ENCODE measurements at places on chromosomes 1 and 21.
A peak's percentile ranks its signal among the peaks of the same experiment; 100 is the strongest.

- DNase-seq = no peak
These were observed 5.8 kb downstream of the C21orf91 start for GRCh38 chr21:17813353-17813752.

DNA sequence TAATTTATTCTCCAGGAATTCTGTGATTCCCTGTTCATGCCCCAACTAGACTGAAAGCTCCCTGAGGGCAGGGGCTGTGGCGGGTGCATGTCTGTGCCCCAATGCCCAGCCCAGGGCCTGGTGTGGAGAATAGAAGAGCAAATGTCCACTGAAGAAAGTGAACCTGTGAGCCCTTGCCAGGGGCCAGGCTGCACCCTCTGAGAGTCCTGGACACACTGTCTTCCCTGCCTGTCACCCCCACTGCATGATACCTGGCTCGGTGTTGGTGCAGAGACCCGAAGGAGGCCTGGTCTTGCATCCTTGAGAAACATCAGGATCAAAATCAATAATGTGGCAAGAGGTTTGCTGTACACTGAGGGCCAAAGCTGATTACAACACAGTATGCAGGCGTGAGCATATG, 69.8 kb upstream of the RUNX3 start:
- DNase-seq = no peak

DNA sequence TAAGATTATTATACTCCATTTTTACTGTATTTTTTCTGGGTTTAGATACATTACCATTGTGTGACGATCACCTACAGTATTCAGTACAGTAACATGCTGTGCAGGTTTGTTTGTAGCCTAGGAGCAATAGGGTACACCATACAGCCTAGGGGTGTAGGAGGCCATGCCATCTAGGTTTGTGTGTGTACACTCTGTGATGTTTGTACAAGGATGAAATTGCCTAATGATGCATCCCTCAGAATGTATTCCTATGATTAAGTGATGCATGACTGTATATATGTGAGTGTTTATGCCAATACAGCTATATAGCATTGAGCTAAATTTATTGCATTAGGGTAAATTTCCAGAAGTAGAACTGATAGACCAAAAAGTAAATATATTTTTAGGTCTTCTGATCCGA, 23.3 kb downstream of the TUFT1 start:
- no peak for DNase-seq

- no peak for DNase-seq
These were observed 60.2 kb downstream of the ODF2L start for GRCh38 chr1:86335916-86336315.

DNA sequence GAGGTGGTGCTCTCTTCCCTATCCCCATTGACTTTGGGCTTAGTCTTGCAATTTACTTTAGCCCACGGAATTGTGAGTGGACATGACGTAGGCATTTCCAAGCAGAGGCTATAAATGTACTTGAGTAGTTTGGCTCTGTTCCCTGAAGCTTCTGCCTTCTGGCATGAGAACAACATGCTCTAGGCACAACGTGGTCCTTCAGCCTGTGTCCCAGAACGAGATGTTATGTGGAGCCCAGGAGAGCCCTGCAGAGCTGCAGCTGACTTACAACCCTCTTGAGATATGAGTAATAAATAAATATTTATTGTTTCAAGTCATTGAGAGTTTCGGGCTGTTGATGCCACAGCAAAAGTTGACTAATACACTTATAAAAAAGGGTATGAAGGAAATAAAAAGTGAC, 105.2 kb upstream of the HMGB4 start:
- peak; percentile 21 for DNase-seq

- no peak for DNase-seq
These were observed 101.4 kb downstream of the UBE2U start for GRCh38 chr1:64304823-64305222.

DNA sequence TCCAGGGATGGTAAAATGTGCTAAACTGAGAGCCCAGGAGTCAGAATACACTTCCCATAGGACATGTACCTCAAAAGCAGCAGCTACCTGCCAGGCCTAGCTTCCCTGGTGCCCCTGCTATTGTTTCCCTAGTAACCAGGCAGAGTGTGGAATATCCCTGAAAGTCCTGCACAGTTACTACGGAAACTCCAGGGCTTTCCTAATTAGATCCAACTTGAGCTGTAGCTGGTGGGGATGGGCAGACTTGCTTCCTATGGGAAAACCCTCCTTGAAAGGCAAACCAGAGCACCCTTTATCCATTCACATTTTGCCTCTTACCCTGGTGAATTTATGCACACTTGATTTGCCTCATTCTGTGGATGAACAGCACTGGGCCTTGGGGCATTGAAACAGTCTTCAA, 559.9 kb upstream of the PBX1 start:
- DNase-seq = no peak

- DNase-seq = no peak
These were observed 46.9 kb upstream of the ADARB1 start for GRCh38 chr21:45027241-45028196.

DNA sequence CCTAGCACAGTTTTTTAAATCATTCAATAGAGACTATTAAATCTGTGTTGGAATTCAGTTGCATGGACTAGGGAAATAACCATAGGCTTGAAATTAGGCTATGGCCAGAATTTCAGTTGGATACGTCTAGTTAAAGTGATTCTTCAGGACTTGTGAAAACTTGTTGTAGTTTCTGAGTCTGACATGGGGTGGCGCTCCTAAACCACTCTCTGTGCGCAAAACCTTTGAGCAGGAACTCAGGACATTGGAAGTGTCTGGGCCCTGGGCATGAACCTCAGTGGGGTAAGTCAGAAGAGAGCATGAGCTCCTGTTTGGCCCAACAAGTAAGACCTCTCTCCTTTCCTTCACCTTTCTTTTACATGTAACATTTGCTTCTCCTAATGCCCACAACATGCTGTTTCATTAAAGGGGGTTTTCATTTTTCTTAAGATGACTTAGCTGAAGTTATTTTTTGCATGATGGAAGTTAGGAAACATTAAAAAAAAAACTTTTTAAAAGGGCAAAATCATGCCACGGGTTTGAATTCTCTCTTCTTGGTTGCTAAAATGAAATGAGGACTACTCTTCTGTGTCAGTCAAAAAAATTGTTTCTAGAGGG, 17.1 kb upstream of the CCDC190 start:
- DNase-seq = peak; percentile 53

- DNase-seq = peak; percentile 65
These were observed 13.7 kb upstream of the E2F2 start for GRCh38 chr1:23544444-23545389.

DNA sequence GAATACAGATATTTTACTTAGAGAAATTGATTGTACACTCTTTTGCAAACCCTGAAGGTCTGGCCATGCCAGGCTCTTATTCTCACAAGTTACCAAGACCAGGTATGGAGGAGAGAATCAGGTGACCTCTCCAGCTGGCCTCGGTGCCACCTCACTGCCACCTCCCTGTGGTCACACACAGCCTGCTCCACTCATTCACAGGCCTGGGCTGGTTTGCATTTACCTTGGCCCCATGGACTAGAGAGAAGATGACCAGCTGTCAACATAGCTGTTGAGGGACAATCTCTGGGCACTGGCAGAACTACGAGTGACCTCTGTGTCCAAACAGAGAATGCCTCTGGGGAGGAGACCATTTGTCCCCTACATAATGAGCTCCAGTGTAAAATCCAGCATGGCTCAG, 291.2 kb upstream of the RUNX1 start:
- DNase-seq = no peak

DNA sequence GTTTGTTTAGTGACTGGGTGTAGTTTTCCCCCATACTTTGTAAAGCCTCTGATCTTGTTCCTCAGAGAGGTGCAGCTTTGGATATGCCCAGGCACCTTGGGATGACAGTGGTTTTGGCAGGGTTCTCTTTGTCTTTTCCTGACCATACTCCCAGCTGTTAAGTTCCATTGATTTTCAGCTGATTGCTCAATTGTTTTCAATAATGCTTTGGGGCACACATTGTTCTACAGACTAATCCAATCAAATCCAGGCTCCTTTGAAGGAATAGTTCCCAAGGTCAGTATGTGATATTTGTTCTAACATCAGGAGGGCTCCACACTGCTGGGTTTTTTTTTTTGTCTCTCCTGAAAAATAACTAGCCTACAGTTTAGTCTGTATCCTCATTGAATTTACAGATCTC, 24.8 kb downstream of the PPP2R5A start:
- DNase-seq = no peak

GRCh38 chr1:109503935-109504334, 5.6 kb downstream of the AMIGO1 start:
- DNase-seq = no peak

DNA sequence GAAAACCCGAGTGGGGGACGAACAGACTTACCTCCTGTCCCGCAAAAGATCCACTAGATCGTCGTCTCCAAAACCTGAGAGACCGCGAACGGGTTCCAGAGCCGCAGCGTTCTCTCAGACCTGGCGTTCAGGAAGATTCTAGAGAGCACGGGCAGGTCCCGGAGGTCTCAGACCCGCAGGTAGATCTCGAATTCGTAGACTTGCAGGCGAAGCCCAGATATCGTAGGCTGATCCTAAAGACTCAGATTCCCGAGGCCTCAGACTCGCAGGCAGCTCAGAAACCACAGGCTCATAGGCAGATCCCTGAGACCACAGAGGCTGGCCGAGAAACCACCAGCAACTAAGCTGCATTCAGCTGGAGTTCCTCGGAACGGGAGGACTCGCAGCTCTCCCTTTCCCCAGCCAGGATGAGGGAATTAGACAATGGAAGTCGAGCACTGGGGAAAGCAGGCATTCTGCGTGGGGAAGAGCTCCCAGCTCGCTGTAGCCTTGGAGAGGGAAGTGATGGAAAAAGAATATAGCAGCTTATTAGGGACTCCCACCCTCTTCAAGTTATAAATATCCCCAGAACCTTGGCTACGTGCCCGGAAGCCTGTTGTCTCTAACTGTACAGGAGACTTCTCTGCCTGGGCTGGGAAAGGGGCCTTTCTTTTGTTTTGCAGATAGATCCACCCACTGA, at the start of gene ZNF436:
Gene ZNF436, minus strand, starts transcription at position 502 of the 679 bp plus-strand sequence. CDS start 1,831 bp downstream, outside the sequence.
- DNase-seq = peak; percentile 88

DNA sequence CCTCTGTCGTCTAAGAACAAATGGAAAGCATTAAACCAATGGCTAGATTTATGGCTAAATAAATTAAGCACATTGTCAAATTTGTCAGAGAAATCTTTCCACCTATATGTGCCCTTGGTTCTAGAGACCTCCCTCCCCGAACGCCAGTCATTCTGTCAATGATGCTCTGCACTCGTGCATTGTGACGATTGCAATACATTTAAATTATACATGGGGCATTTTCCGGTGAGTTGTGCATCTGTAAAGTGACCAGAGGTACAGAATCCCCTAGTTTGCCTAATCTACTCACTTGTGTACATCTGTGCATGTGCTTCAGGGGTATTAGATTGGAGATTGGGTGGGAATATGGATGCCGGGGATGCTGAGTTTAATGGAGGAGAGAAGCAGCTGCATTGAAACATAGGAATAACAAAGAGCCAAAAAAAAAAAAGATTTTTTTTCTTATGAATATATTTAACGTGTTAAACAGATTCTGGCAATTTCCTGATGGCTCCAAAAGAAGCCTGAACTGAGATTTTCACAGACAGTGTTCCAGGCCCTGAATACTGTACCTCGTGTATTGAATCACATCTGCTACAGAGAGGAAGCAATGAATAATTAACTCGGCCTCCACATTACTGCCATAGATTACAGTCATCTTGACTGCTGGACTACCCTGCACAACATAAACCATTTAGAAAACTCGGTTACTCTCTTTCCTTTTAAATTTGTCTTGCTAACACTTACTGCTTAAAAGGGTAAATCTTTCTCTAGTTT, 149.0 kb upstream of the C1orf87 start:
- DNase-seq = no peak

GRCh38 chr21:30248844-30249243, 32.9 kb upstream of the CLDN8 start:
- no peak for DNase-seq

GRCh38 chr21:39456665-39457064, 4.9 kb downstream of the SH3BGR start:
- DNase-seq = no peak

DNA sequence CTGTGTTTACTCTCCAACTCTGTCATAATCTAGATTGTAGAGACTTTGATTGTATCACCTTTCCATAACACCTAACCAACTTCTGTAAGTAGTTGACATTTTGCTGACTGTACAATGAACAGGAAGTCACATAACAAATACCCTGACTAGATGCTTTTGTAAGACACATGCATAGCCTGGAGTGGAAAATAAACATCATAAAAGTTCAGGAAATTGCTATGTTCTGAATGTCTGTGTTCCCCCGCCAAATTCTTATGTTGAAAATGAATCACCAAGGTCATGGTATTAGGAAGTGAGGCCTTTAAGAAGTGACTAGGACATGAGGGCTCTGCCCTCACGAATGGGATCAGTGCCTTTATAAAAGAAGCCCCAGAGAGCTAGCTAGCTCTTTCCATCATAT, 40.4 kb upstream of the ZSWIM5 start:
- DNase-seq = no peak

- no peak for DNase-seq
These were observed 130.9 kb upstream of the AJAP1 start for GRCh38 chr1:4523551-4523950.

DNA sequence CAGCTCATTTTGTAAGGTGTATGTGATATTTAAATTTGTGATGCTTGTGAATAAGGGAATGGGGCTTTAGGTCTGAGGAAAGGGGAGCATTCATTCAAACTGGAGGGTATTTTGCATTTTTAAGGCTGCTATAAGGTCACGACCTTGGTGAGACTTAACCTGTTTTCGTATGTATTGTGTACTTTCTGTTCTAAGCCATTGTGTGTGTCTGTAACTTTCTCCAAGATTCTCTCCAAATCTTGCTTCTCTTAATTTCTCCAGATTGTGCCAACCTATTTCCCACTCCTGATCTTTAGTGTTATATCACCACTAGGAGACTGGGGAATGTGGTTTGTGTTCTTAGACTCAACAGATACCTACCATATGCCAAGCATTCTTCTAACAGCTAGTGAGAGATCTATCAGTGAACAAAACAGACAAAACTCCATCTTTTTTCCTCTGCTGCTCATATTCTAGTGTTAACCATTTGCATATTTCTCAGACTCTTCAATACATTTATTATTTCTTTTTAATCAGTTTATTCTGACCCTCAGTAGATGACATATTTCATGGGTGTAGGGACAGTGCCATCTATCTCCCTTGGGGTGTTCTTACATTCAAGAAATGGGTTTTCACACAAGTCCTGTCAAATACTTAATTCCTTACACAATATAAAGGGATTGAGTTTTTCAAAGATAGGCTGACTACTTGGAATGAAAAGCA, 27.5 kb downstream of the ATP1B1 start:
- no peak for DNase-seq

DNA sequence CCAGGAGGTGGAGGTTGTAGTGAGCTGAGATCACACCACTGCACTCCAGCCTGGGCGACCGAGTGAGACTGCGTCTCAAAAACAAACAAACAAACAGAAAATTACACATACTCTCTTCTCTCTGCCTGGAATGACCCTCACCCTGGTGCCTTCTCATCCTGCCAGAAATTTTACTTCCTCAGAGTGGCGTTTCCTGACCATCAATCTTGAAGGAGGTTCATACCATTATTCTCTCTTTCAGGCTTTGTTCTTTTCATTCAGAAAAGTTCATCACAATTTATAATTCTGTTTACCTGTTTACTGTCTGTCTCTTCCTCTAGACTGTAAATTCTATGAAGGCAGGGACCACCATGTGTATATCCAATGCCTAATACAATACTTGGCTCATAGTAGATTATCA, 79.3 kb downstream of the RPS6KA1 start:
- DNase-seq = no peak

- DNase-seq = peak; percentile 52
These were observed 1348.0 kb downstream of the MRPL39 start for GRCh38 chr21:24259241-24259640.

Data from fibroblast of skin of left quadriceps (primary cell).